ENCODE measurements at places on chromosomes 6 and 20. TPM values are rescaled to one million over a fixed set of nuclear protein-coding genes. Genes with fewer than 3 reads are reported as not detected.

GABRR1 gene
- not detected for total RNA-seq

NHLRC1 gene
- 2.0 TPM for total RNA-seq

GHRH gene
- not detected for total RNA-seq

SPATS1 gene
- total RNA-seq, result not detected

ABCF1 gene
- 53.1 TPM for total RNA-seq

LINC00237 gene
- total RNA-seq, result not detected

WFDC12 gene
- total RNA-seq, result not detected

LGSN gene
- not detected for total RNA-seq

ESR1 gene
- 1.0 TPM for total RNA-seq

MACROD2 gene
- total RNA-seq, result 0.88 TPM

ZC2HC1B gene
- total RNA-seq, result not detected

HINT3 gene
- 29.8 TPM for total RNA-seq

All from placental pericyte (primary cell).